Temporal lobe (tissue), 4 donors: ENCODE measurements at places on chromosomes 11 and 22. TPM values are rescaled to one million over a fixed set of nuclear protein-coding genes. Genes with fewer than 3 reads are reported as not detected.

The CTSC gene
- 10.6 TPM for total RNA-seq

The RIMBP3C gene
- 0.49 TPM for total RNA-seq

The RAB38 gene
- 0.74 TPM for total RNA-seq

The POU2F3 gene
- not detected for total RNA-seq

The RASD2 gene
- 1.7 TPM for total RNA-seq

The KCNJ11 gene
- 5.7 TPM for total RNA-seq

The FGF19 gene
- not detected for total RNA-seq
